ENCODE measurements at places on chromosomes 2 and 18. TPM values are rescaled to one million over a fixed set of nuclear protein-coding genes. Genes with fewer than 3 reads are reported as not detected.

The TRABD2A gene
- total RNA-seq: 0.34 TPM

- DNase-seq: no peak
These were observed 24.6 kb upstream of the PDK1 start for GRCh38 chr2:172531309-172531708.

- DNase-seq: peak; percentile 74
These were observed 35.2 kb upstream of the STPG4 start for GRCh38 chr2:47190188-47190881.

DNA sequence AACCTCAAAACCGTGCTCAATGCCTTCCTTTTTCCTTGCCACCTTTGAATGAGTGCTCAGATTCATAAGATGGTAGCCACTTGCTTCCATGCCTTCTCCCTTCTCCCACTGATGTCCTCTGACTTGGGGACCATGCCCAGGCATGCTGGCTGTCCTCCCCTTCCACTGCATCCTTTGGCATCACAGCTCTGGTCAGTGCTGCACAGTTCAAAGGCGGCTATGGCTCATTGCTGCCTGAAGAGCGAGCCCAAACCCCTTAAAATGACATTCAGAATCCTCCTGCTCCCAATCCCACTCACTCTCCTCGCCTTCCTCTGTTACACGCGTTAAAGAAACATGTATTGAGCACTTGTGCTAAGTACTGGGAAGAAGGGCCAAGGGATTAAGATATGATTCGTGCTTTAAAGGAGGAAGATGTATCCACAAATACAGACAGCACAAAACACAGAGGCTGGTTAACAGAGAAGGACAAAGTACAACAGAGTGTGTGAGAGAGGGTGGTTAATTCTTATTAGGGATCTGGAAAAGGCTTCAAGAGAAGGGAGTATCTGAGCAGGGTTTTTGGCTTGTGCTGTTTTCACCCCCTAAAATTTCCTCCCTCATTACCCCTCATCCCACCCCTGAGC lies 81.8 kb downstream of the CERKL start:
- no peak for DNase-seq

The MLPH gene
- 33.8 TPM for total RNA-seq

DNA sequence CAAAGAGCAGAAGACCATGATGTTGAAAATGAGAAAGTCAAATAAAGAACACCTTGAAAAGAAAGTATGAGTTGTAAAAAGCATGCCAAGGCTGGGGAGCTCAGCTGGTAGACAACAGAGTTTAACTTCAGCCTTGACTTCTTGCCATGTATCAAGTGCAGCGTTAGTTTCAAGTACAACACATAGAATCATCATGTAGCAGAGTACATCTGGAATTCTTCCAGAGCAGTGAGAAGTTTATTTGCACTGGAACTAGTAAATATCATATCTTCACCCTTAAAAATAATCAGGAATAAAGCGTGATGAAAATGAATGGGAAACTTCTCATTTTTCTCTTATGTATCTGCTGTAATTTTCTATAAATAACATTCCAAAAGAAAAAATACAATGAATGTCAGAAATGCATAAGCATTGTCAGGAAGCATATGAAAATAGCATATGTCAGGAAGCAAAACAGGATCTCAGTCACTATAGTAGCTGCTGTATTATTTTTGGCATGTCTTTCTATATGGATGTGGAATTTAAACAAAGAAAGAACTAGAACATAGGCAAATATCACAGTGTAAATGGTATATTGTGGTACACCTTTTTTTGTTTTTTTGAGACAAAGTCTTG lies 10.1 kb upstream of the SULT1C4 start:
- DNase-seq: no peak

- DNase-seq: peak; percentile 75
These were observed 255.3 kb downstream of the VAPA start for GRCh38 chr18:10169064-10169562.

DNA sequence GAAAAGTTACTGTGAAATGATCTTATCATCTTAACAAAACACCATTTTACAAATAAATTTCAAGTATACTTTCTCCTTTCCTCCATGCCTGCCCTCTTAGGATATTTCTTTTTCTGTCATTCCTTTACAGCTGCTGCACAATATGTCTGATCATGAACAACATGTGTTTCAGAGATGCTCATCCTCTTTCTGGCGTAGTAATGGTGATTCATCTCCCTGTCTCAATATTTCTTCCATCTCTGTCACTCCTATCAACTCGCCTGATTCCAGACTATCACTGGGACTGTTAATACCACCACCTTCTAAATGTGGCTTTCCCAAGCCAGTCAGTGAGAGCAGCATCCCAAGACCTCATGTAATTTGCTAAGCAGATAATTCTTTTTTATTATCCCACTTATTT lies 290.5 kb downstream of the GULP1 start:
- no peak for DNase-seq

Data from Caki2 (cell line).